ENCODE measurements at places on chromosomes 12 and 14.
A peak's percentile ranks its signal among the peaks of the same experiment; 100 is the strongest.

GRCh38 chr12:45166056-45166455 lies 49.8 kb upstream of the ANO6 start:
- no peak for DNase-seq

DNA sequence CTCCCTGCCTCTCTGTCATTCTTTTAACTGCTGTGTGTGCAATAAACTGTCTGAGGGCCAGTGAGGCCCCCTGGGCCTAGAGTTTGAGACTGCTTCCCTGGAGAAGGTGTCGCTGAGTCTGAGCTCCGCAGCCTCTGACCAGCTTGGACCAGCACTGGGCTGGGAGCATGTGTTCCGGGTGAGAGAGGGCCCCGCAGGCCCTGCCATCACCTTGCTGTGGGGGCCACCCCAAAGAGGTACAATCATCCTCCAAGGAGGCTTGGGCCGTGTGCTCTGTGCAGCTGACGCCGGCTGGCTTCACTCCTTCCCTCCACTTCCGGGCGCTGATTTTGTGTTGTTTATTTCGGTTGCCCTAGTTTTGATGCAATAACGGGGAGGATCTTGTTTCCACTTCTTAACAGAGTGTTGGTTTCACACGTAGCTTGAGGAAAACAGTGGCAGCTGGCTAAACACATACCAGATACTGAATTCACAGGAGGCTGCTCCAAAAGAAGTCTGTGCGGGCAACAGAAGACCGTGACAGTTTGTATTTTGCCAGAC lies 121.6 kb downstream of the TMEM132C start:
- DNase-seq, result no peak

GRCh38 chr14:33796356-33796755 lies 154.5 kb downstream of the EGLN3 start:
- no peak for DNase-seq

DNA sequence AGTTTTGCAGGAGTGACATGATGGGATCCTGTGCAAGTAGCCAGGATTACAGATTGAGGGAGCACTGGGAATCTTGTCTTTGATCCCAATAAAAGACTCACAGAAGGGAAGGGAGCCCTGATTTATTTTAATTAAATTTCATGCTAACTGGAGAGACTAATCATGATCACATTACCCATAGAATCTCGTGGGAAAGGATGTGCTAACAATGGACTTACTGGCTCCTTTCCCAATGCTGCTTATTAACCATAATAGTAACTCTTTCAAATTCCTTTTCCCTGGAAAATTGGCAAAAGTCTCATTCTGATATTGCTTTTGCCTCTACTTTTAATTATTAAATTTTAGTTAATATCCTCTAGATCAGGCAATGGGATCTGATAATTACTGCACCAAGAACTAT lies 174.8 kb upstream of the AVPR1A start:
- no peak for DNase-seq

- no peak for DNase-seq
Observed at GRCh38 chr12:49825971-49826421, 2.2 kb downstream of the NCKAP5L start.

- no peak for DNase-seq
Observed at GRCh38 chr14:53938136-53938837, 18.3 kb downstream of the BMP4 start.

- DNase-seq, result no peak
Observed at GRCh38 chr12:95335948-95336347, 118.3 kb downstream of the VEZT start.

DNA sequence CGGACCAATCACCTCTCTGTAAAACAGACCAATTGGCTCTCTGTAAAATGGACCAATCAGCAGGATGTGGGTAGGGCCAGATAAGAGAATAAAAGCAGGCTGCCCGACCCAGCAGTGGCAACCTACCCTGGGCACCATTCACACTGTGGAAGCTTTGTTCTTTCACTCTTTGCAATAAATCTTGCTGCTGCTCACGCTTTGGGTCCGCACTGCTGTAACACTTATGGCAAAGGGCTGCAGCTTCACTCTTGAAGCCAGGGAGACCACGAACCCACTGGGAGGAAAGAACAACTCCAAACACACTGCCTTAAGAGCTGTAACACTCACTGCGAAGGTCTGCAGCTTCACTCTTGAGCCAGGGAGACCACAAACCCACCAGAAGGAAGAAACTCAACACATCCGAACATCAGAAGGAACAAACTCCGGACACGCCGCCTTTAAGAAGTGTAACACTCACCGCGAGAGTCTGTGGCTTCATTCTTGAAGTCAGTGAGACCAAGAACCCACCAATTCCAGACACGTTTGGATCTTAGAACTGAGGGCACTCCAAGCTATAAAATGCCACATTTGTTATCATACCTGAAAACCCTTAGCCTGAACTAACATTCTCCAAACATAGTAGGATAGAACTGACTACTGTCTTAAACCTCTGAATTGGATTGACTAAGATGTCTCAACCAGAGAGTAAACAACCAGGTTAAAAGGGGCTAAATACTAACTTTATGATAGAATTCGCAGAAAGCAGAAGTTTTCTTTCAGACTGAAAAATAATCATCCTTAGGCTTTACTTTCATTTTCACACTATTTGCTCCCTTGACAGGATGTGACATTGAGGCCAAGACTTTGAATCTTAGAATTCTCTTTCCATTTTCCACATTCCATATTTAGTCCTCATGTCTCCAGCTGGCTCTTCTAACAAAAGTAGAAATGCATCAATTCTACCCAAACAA lies 33.6 kb downstream of the CDKL1 start:
- no peak for DNase-seq

- no peak for DNase-seq
Observed at GRCh38 chr12:79326222-79326621, 364.5 kb downstream of the PAWR start.

- no peak for DNase-seq
Observed at GRCh38 chr12:31586728-31587127, 4.2 kb downstream of the DENND5B start.

- no peak for DNase-seq
Observed at GRCh38 chr12:45232756-45233372, 17.0 kb downstream of the ANO6 start.

GRCh38 chr14:73007835-73008234 lies 19.1 kb downstream of the ZFYVE1 start:
- DNase-seq, result no peak

- DNase-seq, result no peak
Observed at GRCh38 chr14:20614038-20614840, 23.1 kb upstream of the RNASE12 start.

GRCh38 chr14:104353921-104354701 lies 215.7 kb downstream of the KIF26A start:
- no peak for DNase-seq

GRCh38 chr12:124289634-124290600 lies 5.0 kb upstream of the RFLNA start:
- DNase-seq, result no peak

DNA sequence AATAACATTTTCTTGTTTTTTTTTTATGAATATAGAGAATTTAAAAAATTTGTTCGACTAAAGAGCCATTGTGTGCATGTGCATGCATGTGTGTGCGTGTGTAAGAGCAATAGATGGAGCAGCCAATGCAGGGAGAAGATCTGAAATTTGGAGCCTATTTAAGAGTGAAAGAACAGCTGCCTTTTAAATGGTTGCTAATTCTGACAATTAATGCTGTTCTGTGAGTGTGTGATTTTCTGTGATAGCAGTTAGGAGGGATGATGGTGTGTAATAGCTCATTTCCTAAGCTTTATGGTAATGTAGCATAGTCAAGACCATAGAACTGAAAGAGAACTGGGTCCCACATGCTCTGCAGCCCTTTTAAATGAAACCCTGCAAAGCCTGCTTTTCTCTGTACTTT lies 137.9 kb downstream of the NRXN3 start:
- DNase-seq, result no peak

DNA sequence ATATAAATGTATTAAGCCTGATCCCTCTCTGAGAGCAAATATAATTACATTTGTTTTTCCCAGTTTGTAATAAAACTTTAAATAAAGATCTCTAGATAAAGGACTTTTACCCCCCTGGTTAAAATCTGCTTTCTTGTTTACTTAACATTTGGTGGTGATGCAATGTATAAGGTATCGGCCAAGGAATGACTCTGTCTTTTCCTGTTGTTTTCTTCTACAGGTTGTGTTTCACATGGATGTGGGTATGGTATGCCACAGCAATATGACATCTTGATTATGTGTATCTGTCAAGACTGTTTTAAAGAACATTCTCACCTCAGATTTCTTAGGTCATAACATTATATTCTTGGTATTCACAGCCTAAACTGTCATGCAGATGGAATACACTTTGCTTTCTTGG lies 210.6 kb upstream of the NOVA1 start:
- no peak for DNase-seq

DNA sequence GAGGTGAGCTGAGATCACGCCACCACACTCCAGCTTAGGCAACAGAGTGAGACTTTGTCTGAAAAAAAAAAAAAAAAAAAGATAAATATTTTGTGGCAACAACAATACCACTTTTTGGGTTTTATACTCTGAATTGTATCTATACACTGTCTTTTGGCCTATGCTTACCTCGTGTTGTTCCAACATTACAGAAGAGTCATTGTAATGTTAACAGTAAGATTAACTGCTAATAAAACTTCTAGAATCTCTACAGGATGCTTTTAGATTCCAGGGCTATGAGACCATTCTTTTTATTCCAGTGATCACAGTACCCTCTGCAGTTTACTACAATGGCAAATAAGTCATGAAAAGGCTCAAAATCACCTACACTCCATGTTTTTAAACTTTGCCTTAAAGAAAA lies 11.6 kb downstream of the IFT81 start:
- DNase-seq, result no peak

- DNase-seq, result no peak
Observed at GRCh38 chr14:104237651-104238423, 99.5 kb downstream of the KIF26A start.

- DNase-seq, result no peak
Observed at GRCh38 chr12:82411546-82412230, 53.4 kb downstream of the METTL25 start.

GRCh38 chr12:31491241-31491794 lies 99.6 kb downstream of the DENND5B start:
- DNase-seq, result no peak

- no peak for DNase-seq
Observed at GRCh38 chr12:10251669-10252068, 39.0 kb downstream of the GABARAPL1 start.

- no peak for DNase-seq
Observed at GRCh38 chr12:109877504-109878246, 2.7 kb downstream of the GLTP start.

- DNase-seq, result no peak
Observed at GRCh38 chr12:14833952-14834351, 9.4 kb downstream of the ART4 start.

DNA sequence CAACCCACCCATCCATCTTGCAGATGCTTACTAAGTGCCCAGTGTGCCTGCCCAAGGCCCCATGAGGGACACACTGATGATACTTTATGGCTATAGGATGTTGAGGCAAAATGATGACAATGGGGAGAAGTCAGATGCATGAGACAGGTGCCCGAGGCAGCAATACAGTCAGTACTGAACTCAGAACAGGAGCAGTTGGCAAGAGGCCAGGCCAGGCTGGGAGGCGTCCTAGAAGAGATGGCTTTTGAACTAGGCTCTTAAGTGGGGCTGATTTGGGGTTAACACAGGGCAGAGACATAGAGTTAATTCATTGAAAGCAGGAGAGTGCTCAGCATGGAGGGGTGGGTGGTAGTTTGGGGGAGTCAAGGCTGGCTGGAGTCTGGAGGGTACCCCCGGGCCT lies 15.6 kb downstream of the PLBD2 start:
- DNase-seq, result no peak

DNA sequence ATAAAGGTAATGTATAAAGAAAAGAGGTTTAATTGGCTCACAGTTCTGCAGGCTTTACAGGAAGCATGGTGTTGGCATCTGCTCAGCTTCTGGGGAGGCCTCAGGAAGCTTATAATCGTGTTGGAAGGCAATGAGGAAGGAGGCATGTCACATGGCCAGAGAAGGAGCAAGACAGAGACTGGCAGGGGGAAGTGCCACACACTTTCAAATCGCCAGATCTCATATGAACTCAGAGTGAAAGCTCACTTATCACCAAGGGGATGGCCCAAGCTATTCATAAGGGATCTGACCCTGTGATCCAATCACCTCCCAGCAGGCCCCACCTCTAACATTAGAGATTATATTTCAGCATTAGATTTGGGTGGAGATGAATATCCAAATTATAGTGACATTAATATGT lies 26.3 kb downstream of the LDHB start:
- DNase-seq, result no peak

- no peak for DNase-seq
Observed at GRCh38 chr12:2239381-2239871, 186.6 kb downstream of the CACNA1C start.

GRCh38 chr14:64704143-64704742 lies at the start of gene PLEKHG3:
Gene PLEKHG3 (plus strand): TSS chr14:64704424. CDS start chr14:64727632, 23,208 bp downstream.
- DNase-seq, result peak; percentile 35

DNA sequence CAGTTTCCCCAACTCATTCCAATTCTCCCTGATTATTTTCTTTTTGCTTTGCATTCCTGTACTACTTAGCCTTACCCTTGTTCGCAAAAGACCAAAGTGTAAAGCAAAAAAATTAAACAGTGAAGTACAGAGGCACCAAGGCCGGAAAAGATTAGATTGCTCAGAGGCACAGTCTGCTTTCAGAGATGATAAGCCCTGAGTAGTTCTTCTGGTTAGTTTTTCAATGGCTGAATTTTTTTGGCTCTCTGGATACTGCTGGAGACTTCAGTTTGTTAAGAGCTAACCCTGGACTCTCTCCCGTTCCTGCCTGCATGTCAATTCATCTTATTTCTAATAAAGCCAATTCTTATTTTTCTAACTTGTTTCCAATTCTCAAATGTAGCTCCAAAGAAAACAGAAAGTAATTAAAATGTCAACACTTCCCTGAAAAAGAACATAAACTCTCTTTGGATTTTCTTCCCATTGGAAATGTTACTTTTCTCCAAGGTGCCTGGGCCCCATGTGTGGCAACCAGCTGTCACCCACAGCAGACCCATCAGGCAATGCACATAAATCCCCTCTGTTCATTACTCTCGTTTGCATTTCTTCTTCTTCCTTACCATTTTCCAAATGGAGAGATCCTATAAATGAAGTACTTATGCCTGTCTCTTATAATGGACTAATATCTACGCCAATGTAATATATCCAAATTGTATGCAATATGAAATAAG lies 142.8 kb downstream of the BTG1 start:
- DNase-seq, result no peak

DNA sequence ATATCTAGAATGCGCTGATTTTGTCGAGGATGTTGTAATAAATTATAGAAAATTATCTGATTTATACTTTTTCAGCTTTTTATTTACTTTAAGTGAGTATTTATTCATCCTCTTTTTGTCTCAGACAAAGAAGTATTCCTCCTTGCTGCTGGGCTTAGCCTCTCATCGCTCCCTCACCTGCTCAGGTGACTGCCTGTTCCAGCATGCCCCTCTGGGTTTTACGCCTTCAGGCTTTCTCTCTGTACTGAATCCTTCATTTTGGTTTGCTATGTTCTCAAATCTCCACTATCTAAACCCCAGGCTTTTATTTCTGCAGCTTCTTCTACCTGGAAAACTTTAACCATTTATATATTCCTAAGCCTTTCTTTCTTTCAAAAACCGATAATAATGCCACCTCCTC lies 1650.9 kb upstream of the SEL1L start:
- no peak for DNase-seq
